ENCODE measurements at places on chromosomes 16 and 17.
A peak's percentile ranks its signal among the peaks of the same experiment; 100 is the strongest.

GRCh38 chr17:56222255-56222654 is 69.0 kb downstream of the ANKFN1 start:
- DNase-seq = no peak

- no peak for DNase-seq
Observed at GRCh38 chr16:57137043-57137442, 44.7 kb downstream of the CPNE2 start.

DNA sequence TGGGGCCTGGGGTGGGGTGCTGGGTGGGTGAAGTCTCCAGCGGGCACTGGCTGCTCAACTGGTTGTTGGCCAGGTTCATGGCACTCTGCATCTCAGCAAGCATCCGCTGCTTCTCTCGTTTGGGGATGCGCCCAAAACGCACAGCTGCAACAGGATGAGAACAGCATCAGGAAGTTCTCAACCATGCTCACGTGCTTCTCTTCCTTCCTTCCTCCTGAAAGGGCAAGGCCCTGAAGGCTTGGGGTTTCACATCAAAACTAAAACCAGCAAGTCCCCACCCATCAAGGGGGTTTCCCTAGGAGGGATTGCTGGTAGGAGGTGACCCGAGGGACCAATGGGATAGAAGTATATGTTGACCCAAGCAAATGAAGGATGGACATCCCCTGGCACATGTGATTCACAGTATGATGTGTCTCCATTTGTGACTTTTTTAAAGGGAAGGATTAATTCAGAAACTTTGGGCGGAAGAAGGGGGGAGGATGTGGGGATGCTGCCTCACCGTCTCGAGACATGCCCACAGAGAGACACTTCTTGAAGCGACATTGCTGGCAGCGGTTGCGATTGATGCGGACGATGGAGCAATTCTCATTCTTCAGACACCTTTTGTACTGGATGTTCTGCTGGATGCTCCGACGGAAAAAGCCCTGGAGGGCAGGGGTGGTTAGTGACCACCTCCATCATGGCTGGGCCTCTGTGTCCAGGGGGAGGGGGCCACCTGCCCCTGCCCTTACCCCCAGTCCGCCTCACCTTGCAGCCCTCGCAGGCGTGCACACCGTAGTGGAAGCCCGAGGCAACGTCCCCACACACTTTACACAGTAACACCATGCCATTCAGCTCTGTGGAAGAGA is 4.2 kb downstream of the NR1D1 start:
- DNase-seq = peak; percentile 72

DNA sequence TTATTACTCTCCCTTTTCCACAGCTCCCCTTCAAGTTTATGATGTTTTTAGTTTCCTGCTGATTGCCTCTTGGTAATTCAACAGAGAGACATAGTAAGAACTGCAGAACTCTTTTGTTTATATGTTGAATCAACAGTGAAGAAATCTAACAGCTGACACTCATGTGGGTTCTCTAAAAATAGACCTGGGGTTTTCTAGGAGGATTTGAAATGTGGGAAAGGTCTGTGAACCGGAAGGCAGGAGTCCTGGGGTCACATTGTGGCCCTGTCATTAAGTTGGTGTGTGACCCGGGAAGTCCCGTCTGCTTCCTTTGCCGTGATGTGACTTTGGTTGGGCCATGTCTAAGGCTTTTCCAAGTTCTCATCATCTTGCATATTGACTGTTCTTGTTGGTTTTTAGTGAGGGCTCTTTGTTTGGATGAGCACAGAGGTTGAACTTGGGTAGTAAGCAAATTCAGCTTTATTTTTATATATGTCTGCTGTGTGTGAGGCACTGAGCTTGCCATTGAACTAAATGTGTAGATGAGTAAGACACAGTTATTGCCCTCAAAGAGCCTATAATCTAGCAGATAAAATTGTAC is 48.5 kb upstream of the HS3ST3A1 start:
- DNase-seq = no peak

GRCh38 chr17:44115585-44116415 is 7.6 kb downstream of the HDAC5 start:
- peak; percentile 56 for DNase-seq

GRCh38 chr17:27547301-27547683 is 83.7 kb upstream of the LGALS9 start:
- DNase-seq = no peak

DNA sequence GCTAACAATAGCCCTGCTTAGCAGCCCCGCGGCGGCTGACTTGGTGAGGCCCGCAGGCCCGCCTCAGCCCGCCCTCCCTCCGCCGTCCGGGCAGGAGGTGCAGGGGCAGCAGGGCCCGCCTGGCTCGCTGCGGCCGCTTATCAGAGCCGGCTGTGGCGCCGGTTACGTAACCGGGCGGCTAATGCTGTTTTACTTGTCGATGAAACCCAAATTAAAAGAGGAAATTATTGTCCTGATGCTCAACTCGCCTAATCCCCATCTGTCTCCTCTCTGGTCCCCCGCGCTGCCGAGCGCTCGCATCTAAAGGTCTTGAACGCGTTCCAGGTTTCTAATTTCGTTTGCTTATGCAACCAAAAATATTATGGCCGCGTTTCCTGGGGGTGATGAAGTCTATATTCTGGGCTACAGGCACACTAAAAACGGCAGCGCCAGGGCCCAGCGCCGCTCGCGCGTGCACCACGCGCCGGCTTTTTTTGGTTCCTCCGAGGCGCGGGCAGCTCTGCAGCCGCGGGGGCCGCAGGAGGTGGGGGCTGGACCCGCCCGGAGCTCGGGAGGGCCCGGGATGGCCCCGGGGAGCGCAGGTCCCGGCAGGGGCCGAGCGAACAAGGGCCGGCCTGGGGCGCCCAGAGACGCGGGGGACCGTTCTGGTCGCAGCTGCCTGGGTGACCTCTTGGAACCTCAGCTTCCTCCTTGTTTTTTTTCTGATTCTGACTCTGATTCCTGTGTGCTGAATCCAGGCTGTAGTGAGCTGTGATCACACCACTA is 65.2 kb upstream of the TOB1 start:
- DNase-seq = peak; percentile 93

- DNase-seq = no peak
Observed at GRCh38 chr17:37505333-37505732, 15.6 kb downstream of the DUSP14 start.

Data from Right ventricle myocardium superior (tissue), 1 donor.